Psoas muscle (tissue), 8 donors: ENCODE measurements at places on chromosomes 7 and 10. TPM values are rescaled to one million over a fixed set of nuclear protein-coding genes. Genes with fewer than 3 reads are reported as not detected.

GRCh38 chr7:47905076-47905920 is 43.0 kb downstream of the PKD1L1 start:
- no peak for DNase-seq

DNA sequence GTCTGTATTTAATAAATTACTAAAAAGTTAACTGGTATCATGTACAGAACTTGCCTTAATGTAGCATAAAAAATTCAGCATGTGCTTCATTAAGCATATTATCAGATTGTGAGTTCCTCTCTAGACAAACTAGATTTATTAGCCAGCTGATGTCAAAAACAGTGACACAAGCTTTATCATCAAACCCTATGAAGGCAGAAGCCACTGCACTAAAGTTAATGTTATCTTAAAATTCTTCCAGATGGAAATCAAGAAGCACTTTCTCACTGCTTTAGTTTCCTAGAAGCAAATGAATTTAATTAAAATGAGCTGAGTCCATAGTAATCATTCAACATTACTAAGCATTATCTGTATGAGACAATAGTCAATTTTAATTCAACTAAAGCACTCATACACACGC is 96.4 kb downstream of the ARHGAP12 start:
- no peak for DNase-seq

DNA sequence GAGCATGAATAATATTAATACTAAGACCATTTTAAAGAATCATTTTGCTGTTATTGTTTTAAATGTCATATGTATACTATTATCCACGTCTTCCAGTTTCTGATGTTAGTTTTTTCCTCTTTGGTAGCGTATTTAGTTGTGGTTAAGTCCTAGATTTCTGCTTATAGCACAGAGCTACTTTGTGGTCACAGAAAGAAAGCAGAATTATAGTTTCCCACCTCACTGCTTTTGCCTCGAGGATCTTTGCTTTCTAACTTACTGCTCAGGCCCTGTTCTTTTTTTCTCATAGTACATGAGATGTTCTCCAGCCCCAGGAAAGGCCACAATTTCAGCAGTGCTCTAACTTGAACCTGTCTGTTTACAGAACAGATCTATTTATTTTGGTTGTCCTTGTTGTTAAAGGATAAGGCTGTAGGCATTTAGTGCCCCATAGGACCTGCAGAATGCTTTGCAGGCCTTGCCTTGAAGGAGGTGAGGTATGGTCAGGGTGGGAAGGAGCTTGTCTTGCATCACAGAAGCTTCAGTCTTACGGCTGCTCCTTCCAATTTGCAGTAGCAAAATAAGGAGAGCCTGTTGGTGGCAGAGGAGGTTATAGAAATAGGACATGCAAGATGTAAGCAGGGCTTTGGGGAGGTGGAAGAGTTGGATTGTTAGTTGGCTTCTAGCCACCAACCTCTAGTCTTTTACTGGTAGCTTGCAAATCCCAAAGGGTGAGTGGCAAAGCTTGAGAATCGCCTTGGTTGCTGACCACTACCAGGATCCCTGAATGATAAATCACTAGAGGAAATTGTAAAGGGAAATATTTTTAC is 129.1 kb downstream of the LRRC4 start:
- no peak for DNase-seq

- no peak for DNase-seq
Observed at GRCh38 chr7:156780724-156781455, 112.1 kb downstream of the LMBR1 start.

The CPA4 gene
- 0.68 TPM for polyA plus RNA-seq

DNA sequence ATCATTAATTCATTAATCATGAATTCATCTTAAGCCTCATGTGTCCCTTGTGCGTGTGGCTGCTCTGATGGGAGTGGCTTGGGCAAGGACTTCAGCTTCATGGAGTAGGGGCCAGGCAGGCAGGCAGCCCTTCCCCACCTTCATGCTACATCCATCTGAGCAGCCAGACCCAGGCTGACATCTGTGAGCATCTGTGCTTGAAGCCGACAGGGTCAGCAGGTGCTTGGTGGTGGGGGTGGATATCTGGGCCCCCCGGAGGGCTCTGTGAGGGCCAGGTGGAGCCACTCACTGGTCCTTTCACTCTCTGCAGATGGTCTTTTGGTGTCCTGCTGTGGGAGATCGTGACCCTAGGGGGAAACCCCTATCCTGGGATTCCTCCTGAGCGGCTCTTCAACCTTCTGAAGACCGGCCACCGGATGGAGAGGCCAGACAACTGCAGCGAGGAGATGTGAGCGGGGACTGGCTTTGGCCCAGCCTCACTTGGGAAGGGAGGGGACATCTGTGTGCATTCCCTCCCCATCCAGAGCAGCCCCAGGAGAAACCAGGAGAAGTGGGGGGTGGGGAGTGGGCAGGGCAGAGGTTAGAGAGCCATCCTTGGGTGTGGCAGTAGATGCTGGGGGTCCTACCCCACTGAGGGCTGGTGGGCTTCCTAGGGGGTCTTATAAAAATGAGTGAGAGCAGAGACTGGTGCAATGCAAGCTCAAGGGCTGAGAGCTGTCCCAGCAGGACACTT is 14.7 kb upstream of the CSGALNACT2 start:
- no peak for DNase-seq
